Activated CD4-positive, alpha-beta T cell treated with anti-CD3 and anti-CD28 coated beads, Interleukin-2, amount 50 U/mL, for 1 hour (primary cell): ENCODE measurements at places on chromosomes 5 and 9.

DNA sequence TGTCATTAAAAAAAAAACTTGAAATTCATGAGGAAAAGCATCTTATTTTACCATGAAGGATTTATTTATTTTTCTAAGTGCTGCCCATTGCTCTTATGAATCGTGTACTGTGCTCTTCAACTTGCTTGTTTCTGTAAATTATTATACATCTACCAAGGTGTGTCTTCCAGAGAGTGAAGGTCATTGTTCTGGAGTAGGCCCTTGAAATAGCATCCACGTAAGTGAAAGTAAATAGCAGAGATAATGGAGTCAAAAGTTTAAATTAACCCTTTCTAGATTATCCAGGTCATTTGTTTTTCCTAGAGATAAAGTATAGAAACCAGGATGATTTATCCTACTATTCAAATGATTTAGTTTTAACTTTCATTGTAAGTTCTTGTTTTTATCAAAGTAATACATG, 473.1 kb downstream of the DIRAS2 start:
- DNase-seq = no peak

DNA sequence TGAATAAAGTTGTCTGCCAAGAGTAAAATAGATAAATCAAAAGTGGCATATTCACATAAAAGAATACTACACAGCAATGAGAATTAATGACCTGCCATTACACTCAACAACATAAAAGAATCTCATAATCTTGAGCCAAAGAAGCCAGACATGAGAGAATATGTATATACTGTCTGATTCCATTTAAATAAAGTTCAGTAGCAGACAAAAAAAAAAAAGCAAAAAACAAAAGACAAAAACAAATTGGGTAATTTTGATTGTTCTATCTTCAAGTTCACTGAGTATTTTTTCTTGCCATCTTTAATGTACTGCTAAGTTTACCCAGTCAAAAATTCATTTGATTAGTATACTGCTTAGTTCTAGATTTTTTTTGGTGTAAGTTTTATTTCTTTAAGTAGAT, 87.9 kb upstream of the TRPC7 start:
- no peak for DNase-seq

GRCh38 chr9:82810915-82811314, 252.0 kb downstream of the RASEF start:
- DNase-seq = no peak

DNA sequence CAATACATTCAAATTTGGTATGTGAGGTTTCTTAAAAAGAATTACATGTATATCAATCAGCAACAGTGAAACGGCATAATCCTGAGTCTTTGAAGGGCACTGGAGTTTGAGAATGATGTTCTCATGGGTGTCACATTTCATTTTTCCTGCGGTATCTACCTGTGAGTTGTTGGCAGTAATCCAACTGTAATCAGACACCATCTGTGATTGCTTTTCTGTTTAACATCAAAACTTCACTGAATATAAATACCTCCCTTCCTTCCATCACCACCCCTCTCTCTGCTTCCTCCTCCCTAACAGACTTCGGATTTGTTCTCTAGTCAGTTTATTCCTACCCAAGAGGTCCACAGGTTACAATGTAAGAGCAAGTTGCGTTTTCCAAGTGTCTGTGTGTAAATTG, 275.2 kb upstream of the PCSK5 start:
- DNase-seq = no peak

DNA sequence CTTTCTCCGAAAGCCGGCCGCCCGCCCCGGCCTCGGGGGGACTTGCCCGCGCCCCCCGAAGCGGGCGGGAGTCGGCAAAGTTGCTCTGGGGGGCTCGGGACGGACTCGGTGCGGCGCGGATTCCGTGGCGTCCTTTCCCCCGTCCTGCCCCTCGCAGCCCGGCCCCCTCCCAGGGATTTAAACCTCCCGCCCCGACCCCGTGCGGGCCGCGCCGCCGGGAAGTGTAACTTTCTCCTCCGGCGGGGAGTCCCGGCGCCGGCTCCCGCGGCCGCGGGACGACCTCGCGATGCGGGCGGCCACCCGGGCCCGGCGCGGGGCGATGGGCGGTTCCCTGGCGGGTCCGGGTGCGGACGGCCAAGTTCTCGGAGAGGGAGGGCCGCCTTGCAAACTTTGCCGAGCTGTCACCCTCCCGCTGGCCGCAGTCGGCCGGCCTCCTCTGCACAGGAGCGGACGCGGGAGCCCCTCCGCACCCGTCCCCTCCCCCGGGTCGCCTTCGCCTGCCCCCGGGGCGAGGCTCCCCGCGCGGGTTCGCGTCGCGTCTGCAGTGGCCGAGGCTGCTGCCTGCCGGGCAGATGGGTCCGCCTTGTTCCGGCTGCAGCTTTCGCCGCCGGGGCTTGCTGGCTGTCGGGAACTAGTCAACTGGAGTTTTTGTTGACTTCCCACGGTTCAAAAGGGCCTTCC, 732 bp downstream of the PBX3 start:
- DNase-seq = peak; percentile 14

GRCh38 chr9:121840838-121841760, 189.7 kb downstream of the DAB2IP start:
- no peak for DNase-seq

DNA sequence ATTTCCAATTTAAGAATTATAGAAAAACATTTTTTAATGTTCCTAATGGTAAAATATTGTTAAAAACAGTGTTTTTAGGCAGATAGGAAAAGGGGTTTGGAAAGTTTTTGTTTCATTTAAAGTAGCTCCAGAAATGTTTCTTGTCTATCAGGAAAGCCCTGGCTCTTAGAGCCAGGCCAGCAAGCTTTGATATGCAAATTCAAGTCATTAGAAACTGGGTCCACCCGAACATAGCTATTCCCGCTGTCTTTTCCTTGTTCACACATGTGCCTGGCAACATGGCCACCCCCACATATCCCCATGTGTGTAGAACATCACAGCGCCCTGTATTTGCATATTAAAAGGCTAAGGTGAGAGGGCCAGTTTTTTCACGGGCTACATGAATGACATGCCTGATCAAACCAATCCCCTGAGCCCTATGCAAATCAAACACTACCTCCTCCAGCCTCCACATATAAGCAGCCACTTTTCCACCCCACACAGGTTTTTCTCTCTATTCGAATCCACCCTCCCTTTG, 925.3 kb upstream of the CDH10 start:
- DNase-seq = no peak

DNA sequence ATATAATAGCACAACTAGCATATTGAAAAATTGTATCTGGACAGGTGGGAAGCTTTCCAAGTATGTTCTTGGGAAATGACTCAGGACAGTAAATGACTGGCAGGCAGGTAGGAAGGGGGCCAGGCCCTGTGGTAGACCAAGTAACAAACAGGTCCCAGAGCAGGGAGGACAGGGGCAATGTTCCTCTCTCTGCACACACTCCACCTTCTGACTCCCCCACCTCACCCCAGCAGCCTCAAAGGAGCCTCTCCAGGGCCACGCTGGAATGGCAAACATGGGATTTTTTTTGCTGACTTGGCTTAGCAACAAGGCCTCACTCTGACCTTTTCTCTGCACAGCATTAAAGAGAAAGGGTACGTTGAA, 31.1 kb upstream of the IQGAP2 start:
- DNase-seq = no peak

DNA sequence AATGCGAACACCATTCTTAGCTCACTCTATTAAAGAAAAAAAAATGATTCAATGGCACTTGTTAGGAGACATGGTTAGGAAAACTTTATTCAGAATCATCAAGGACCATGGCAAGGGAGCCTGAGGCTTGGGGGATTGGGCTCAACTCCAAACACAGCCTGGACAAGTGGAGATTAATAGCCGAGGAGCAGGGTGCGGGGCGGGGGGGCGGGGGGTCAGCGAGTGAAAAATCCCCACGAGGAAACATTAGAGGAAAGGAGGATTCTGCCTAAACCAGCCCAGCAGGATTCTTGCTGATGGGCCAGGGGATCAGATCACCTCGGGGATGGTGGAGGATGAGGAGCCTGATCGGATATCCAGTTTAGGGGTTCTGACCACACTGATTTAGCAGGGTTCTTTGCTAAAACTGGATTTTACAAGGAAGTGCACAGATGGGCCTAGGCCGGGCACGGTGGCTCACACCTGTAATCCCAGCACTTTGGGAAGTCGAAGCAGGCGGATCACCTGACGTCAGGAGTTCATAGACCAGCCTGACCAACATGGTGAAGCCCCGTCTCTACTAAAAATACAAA, 24.4 kb upstream of the FIBCD1 start:
- no peak for DNase-seq

DNA sequence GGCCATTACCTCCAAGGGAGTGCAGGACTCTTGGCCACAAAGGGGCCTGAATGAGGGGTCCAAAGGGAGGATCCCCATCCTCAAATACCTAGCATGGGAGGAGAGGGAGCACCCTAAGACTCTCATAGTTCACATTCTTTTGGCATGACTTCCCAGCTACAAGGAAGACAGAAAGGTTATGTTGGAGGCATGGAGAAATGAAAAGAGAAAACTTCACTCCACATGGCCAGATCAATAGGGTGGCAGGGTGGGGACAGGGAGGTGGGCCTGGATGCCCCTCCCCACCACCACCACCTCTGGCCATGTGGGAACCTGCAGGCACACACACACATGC, 97.6 kb downstream of the PAX5 start:
- no peak for DNase-seq

DNA sequence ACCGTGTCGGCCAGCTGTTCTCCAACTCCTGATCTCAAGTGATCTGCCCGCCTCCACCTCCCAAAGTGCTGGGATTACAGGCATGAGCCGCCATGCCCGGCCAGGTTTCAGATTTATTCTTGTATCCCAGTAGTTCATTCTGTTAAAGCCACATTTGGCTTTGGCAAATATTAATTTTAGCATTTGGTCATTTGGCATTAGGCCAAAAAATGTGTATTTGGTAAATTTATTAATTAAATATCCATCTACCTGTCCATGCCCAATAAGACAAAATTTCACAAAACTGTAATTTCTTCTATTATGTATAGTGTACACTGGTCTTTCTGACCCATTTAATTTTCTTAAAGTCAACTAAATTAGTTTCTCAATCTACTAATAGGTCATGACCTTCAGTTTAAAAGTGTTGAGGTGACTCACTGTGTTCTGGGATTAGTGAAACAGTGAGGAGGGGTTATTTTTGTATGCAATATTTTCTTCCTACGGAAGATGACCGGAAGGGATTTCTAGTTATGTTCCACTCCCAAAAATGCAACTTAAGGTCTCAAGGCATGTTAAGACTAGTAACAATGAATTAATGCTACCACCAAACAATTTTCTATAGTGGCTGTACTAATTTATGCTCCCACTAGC, 21.0 kb downstream of the OSTF1 start:
- no peak for DNase-seq

DNA sequence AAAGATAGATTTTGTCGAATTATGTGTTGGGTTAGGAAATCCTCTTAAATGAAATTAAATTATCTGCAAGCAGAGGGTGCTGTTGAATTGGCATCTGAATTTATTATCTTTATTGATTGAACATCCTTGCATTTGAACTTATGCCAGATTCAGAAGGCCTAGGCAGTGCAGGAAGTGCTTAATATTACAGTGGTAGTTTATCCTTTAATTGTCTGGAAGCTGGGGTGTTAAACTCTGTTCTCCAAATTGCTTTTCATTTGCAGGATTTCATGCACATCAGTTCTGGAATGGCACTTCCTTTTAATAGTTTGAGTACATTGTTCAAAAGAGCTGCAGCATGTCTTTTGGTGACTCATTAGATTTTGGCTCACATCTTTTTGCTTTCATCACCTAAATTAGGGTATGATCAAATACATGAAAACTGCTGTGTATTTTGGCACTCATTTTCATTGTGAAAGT, 186.3 kb downstream of the KDM4C start:
- no peak for DNase-seq

GRCh38 chr5:103139264-103139865, 19.3 kb downstream of the PPIP5K2 start:
- peak; percentile 80 for DNase-seq

GRCh38 chr5:1366514-1366913, 21.6 kb upstream of the CLPTM1L start:
- no peak for DNase-seq

DNA sequence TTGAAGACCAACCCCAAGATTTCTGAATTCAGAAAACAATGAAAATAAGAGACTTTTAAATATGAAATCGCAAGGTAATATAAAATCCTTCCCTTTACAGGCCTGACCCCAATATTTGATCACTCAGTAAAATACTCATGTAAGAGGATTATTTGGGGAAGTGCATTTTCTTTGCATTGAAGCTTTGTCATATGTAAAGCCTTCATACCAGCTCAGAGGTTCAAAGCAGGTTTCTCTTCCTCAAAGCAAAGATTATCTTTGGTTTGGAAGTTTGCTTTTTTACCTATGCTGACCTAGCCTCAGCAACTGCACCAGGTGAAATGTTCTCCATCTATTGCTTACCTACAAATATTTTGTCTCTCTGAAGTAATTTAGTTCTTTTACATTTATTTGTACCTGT, 106.5 kb upstream of the PARP8 start:
- DNase-seq = no peak

GRCh38 chr5:120843390-120843980, 379.4 kb downstream of the PRR16 start:
- no peak for DNase-seq

DNA sequence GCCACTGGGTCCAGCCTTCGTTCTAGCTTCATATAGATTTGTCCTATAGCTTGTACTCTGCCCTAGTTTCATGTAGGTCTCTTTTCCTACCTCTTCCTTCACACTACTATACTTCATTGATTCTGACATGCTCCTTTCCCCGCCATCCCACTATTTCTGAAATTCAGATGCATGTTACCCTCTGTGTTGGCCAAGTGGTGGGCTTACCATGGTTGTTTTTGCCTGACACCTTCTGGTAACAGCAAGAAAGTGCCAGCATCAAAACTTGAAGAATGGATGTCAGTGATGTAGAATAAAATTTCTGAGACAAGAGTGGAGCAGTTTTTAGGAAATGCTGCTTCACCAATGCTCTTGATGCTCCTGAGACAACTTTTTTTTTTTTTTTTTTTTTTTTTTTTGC, 19.5 kb upstream of the SERINC5 start:
- DNase-seq = no peak

DNA sequence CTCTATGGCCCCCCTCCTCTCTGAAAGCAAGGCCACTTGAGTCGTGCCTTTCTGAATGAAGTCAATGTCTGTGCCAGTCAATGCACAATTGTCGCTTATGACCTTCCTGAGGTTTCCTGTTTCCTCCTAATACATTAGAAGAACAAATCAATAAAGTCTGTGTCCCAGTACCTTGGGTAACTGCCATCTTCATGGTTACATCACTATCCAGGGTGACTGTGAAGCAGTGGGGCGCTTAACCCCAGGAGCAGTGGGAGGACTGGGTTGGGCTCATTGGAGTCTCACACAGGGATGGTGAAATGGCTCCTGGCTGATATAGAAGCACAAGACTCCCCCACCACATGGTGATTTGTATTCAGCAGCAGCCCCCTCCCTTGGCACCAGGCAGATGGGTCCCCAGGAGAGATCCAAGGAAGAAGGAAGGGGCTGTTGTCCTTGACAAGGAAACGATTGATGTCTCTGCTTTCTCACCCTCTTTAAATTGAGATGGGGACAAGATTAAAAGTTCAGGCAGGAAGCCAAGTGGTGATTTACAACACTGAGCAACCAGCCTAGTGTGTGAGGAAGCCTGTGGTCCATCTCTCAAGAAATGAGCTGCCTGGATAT, 261.9 kb upstream of the ZNF462 start:
- no peak for DNase-seq

GRCh38 chr5:137501846-137502406, 2.8 kb upstream of the SPOCK1 start:
- no peak for DNase-seq

GRCh38 chr5:121945261-121945660, 16.5 kb upstream of the SRFBP1 start:
- DNase-seq = no peak
